ENCODE measurements at places on chromosomes 4 and X.

DNA sequence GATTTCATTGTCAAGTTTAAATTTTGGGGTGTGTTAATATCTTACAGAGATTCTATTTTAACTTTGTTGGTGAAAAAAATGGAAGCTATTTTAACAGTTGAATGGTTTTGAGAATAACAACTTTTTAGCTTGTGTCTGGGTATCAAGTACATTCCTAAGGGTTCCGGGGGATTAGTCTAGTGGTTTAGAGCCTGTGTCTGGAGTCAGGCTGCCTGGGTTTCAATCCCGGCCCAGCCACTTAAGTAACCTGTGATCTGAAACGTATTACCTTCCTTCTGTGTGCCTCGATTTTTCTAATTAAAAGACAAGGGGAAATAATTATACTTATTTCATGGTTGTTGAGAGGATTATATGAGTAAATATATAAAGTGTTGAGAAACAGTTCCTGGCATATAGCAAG is 288.6 kb upstream of the NR3C2 start:
- DNase-seq, result peak; percentile 7

DNA sequence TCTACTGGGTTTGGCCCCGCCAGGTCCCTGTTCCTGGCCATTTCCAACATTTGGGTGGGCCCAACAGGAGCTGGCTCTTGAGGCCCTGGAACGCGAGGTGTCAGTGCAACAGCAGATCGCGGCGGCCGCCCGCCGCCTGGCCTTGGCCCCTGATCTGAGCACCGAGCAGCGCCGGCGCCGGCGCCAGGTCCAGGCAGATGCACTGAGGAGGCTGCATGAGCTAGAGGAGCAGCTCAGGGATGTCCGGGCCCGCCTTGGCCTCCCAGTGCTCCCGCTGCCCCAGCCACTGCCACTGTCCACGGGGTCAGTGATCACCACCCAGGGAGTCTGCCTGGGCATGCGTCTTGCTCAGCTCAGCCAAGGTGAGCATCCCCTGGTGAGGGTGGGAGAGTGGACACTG is 5.5 kb downstream of the CCDC120 start:
- DNase-seq, result no peak

DNA sequence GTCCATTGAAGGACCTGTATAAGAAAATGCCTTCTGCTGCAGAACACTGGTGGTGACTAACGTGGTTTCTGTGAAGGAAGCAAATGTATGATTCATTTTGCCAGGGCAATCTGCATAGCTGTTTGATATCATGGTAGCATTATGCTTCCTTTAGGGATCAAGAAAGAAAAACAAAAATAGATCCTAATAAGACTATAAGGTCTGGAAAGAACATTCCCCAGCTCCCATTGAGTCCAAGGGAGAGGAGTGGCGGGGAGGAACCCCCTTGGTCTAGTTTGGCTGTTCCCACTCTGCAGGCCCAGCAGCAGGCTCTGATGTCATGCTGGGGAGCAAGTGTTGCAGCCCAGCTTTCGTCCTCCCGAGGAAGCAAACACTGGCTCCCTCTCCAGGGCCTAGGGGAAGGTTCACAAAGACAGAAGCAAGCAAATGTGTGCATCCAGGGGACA is 154.5 kb upstream of the GALNT7 start:
- no peak for DNase-seq

GRCh38 chr4:10050261-10050661 is 29.0 kb upstream of the SLC2A9 start:
- no peak for DNase-seq

DNA sequence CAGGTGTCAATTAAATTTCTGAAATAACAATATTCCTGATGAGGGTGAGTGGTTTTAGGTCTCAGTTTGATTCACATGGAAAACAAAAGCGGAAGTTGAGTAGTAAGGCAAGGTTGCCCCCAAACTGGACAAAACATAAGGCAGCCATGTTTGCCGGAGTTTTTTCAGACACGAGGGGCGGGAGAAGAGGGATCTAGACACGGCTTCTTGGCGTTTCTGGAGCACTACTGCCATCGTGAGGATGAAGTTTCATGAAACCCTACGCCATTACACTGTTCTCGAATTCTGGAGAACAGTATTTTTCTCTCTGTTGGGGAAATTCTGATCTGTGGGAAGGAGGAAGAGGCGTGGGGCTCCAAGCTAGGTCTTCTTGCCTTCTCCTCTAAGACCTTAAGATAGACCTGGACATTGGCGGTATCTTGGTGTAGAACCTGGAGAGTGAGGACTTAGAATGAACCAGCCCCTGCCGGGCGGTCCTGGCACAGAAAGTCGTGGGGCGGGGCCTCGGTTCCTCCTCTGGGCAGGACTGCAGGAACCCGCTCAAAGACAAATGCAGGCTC is 160.3 kb downstream of the OR13H1 start:
- DNase-seq, result peak; percentile 86

- no peak for DNase-seq
Measured at GRCh38 chrX:70134116-70134477, 850 bp downstream of the IGBP1 start.

GRCh38 chrX:2385224-2385623 is 115.6 kb downstream of the DHRSX start:
- no peak for DNase-seq

DNA sequence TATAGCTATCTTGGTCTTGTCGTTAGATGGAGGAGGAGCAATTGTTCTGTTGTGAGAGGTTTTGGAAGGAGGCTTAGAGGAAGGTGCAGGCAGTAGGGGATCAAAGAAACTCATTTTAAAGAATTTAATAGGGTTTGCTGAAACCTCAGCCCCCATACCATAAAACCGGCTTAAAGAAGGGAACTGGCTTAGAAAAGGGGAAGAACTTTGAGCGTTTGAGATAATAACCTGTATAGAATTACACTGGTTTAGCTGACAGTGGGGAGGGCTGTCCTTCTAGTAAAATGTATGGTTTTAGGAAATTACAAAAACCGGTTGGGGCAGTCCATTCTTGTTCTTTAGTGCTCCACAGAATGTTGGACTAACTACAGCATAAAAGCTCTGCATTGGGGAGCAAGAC is 128.1 kb downstream of the KDM6A start:
- no peak for DNase-seq

- DNase-seq, result no peak
Measured at GRCh38 chrX:24862343-24862742, 153.4 kb downstream of the ARX start.

- DNase-seq, result no peak
Measured at GRCh38 chrX:150223176-150224015, 139.7 kb upstream of the MAMLD1 start.

DNA sequence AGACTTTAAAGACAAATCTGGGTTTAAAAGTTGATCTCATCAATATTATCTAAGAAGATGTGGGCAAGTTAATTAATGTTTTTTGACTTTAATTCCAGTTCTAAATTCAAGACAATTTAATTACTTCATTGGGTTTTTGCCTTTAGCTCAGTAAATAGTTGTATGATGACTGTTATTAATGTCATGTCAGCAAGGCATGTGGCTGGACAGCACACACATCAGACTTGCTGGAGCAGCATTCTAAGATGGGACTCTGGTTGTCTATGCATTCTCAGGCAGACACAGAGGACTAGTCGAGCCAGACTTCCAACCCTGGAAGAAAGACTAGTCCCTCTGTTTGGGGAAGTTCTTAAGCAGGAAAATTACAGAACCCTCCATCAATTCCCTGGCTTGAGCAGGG is 180.7 kb upstream of the GK2 start:
- DNase-seq, result no peak

DNA sequence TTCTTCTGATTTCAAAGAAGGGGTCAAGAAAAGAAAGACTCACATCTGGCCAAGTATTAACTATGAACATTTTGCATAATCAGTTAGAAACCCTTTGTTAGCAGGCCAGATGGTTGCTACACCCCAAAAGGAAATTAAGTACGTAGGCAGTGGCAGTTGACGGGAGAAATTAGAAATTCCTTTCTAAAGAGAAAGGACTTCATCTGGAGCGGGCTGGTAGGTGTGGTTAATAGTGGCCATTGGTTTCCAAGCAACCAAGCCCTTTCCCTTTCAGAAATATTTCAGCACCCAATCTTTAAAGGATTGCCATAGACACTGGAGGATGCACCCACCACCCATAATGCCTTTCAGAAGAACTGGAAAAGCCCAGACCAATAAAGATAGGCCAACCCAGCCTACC is 235.7 kb upstream of the LDB2 start:
- DNase-seq, result no peak

DNA sequence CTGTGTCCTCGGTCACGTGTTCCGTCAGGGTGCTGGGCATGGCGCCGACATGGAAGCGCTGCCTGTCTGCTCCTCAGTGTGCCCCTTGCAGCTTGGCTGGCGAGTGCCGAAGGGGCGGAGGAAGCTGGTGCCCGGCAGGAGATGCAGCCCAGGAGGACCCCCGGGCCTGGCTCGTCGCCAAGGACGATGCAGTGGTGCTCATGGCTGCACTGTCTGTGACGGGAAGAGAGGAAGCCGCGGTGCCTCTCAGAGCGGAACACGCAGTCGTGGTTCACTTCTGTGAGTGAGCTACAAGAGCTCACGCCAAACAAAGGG is 38.1 kb downstream of the FGFRL1 start:
- no peak for DNase-seq

- DNase-seq, result no peak
Measured at GRCh38 chr4:153179100-153179499, 25.1 kb upstream of the TRIM2 start.

DNA sequence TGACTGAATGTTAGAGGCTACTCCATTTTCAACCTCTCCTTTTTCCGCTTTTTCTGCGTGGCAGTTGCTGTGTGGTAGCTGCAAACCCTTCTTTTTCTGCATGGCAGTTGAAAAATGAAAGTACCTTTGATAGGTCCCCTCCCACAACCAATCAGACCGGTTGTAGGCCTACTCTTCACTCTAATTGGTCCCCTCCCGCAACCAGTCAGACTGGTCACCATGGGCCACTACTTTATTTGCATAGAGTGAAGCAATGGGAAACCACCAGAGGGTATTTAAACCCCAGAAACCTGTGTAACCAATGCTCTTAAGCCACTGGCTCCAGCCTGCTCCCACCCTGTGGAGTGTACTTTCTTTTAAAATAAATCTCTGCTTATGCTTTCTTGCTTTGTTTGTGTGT is 877.8 kb downstream of the FAM133A start:
- no peak for DNase-seq

DNA sequence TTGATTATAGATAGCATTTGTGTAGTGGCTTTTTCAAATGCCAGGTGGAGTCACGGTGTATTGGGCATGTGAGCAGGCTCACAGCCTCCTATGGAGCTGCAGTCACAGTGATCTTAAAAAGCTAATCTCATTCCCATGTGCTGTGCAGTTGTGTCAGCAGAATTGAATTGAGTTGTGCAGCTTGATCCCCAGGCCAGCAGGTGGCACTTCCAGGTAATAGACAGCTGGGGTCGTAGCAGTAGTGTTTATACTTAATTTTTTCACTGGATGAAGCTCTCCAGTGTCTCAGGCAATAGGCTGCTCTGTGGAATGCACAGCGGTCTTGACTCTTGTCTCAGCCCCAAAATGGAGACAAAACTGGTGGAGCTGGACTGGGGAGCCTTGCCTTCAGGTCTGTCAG is 1028.1 kb downstream of the SH3BGRL start:
- DNase-seq, result no peak

DNA sequence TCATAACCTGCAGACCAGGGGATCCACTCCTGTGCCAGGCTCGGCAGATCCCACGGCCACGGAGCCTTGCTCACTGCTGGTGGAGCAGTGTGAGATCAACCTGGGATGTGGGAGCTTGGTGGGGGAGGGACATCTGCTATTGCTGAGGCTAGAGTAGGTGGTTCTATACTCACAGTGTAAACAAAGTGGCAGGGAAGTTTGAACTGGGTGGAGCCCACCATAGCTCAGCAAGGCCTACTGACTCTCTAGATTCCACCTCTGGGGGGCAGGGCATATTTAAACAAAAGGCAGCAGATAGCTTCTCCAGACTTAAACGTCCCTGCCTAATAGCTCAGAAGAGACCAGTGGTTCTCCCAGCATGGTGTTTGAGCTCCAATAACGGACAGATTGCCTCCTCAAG is 54.7 kb upstream of the EPHA5 start:
- DNase-seq, result no peak

DNA sequence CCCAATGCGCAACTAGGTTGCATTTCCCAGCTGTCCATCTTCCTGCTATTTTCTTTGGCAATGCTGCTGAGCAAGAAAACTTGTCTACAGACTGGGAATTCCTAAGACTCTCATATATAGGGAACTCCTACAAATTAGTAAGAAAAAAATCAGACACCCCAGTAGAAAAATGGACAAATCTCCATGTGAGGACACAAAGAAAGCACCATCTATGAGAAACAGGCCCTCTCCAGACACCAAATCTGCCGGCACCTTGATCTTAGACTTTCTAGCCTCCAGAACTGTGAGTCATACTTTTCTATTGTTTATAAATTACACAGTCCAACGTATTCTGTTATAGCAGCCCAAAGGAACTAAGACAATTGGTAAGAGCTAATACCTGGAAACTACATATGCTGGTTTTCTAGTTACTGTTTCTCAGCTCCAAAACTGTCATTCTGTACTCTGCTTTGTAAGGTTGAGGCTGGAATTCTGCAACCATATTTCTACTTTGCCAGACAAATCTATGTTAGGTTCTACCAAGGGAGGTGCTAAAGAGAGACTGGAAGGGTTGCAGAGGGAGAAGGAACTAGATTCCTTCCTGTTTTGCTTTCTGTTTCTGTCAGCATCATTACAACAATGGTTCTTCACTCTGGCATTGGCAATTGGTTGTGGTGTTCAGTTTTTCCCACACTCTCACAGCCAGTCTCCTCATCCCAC is 35.7 kb upstream of the FAM241A start:
- DNase-seq, result no peak

GRCh38 chr4:37685823-37686372 is 278 bp downstream of the RELL1 start:
- DNase-seq, result no peak

DNA sequence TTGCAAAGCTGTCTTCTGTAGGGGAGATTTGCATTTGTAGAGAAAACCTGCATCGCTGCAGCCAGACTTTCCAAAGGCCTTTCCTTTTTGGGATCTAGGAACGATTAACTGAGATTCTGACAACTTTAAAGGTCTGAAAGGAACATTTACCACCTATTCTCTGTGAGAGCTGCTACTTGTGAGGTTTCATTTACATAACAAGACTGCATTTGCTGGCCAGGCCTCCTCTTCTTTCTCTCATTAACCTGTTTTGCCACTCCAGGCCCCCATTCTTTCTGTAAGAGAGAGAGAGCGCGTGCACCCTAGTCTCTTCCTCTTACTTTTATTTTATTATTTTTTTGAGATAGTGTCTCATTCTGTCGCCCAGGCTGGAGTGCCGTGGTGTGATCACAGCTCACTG is 31.6 kb downstream of the TMEM31 start:
- no peak for DNase-seq

DNA sequence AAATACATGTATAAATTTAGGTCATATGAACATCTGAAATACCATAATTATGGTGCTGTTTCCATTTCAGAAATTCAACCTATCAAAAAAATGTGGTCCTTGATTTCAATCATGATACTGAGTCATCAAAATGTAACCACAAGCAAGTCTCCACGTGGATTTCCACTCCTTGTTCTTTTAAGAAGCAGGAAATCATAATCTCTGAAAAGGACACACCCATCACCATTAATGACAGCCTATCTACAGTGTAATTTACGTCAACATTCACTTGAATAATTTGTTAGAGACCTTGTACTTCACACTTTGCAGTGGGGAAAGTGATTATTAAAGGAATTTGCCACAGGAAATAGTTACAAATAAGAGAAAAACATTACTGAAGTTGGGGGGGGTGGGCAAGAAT is 17.7 kb upstream of the SLC7A11 start:
- DNase-seq, result no peak

GRCh38 chr4:174523025-174523693 is 871 bp upstream of the HPGD start:
- DNase-seq, result no peak

All from renal cortex interstitium (tissue), 15 donors.